NCI-H1417 treated with DMSO at 0.1 percent for 48 hours (cell line): ENCODE measurements at places on chromosomes 11 and 22.

- DNase-seq = no peak
Measured at GRCh38 chr11:95895815-95896214, 28.1 kb downstream of the MTMR2 start.

GRCh38 chr22:24337894-24338645 is 67.4 kb downstream of the SPECC1L start:
- DNase-seq = no peak

GRCh38 chr11:117002639-117003299 is 95.5 kb downstream of the SIK3 start:
- no peak for DNase-seq

- no peak for DNase-seq
Measured at GRCh38 chr22:47143249-47143938, 380.9 kb downstream of the TBC1D22A start.

- no peak for DNase-seq
Measured at GRCh38 chr22:49886346-49887063, 31.7 kb downstream of the ALG12 start.

DNA sequence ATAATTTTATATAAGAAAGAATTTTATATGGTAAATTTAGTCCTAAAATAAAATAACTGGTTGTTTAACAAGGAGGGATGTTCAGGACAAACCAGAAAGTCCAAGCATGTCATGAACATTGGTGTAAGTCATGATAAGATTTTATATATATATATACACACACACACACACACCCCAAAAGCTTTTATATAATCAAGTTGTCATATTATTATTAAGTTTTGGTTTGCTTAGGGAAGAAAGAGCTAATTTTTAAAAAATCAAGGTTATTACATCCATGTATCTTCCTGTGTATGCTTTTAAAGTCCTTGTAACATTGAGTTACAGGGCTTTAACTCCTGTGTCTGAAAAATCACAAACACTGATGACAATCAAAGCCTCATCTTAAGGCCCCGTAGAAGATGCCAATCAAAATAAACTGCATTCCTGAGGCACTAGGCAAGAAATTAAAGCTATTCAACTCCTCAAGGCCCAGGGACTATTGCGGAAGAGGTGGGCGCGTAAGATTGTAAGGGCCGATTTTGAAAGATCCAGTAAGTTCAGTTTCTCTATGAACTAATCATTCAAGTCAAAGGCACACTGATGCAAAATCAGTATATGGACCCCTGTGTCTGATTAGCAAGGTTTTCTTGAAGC is 16.8 kb downstream of the APOL6 start:
- no peak for DNase-seq

DNA sequence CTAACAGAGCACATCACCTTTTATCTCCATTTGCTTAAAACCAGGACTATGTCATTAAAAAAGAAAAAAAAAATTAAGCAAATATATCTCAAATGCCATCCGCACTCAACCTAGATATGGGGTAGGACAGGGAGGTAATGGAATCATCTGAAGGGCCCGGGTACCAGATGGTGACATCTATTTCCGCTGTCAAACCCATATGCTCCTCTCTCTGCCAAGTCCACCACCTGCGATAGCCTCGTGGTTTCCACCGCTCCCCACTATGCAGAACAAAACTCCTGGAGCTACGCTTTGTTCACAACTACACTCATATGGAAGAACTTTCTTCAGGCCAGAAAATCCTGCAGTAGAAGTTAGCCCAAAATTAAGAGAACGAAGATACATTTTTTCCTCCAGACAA is 31.4 kb downstream of the FEZ1 start:
- DNase-seq = no peak
